ENCODE measurements at places on chromosomes 12 and 14.

DNA sequence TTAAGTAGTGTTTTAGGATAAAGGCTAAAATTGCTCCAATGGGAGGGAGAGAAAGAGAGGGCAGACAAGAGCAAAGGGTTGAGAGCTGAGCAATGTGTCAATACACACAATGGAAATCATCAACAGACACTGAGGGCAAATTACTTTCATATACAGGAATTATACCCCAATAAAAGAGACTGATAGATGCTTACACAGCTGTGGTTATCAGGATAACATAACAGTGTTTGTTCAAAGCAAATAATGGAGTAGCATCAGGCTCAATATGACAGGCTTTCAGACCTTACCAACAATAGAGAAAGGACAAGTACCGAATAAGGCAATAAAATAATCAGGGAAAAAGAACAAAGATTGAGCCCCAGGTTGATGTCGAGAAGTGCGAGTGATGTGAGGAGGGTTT lies 53.4 kb upstream of the DIO2 start:
- DNase-seq: no peak

- no peak for DNase-seq
Observed at GRCh38 chr14:59020382-59020781, 168.1 kb upstream of the DAAM1 start.

- no peak for DNase-seq
Observed at GRCh38 chr14:104870368-104871144, 5.5 kb downstream of the CEP170B start.

DNA sequence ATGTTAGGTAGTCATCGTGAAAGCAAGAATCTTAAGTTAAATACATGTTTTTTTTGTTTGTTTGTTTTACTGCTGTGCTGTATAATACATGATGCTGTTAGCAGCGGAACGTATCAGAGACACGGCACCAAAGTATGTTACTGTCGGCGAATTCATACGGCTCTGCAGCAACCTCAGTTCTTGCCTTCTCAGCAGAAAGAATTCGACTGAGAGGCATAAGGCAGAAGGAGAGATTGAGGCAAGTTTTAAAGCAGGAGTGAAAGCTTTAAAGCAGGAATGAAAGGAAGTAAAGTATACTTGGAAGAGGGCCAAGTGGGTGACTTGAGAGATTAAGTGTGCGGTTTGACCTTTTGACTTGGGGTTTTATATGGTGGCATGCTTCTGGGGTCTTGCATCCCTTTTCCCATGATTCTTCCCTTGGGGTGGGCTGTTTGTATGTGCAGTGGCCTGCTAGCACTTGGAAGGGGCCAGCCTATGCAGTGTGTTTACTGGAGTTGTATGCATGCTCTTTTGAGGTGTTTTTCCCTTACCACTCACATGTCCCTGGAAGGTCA lies 23.7 kb downstream of the LEMD3 start:
- DNase-seq: no peak

DNA sequence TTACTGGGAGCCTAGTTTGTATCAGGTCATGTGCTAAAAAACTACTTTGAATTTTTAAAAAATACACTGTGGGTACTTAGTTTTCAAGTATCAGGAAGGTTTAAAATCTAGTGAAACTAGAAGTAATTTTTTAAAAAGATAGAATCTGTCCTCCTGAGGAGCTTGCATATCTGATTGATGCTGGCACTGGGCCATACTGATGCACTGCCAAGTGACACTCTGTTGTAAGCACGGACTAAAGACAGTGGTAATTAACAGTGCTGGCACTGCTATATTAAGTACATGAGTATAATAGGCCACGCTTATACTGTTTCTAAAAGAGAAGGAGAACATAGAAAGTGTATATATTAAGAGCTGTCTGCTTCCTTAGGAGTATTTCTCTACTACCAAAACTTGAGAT lies 10.0 kb upstream of the TBC1D30 start:
- no peak for DNase-seq

DNA sequence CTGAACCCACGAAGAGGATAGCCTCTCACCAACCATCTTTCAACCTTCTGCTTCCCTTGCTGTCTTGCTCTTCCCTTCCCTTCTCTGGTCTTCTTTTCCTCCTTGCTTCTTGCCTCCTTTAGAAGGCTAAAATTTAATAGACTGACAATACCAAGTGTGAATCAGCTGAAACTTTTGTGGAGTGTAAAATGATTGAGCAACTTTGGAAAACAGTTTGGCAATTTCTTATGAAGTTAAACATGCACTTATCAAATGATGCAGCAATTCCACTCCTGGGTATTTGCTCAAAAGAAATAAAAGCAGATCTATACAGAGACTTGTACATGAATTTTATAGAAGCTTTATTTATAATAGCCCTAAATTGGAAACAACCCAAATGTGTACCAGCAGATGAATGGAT lies 3.3 kb upstream of the KRT86 start:
- no peak for DNase-seq

DNA sequence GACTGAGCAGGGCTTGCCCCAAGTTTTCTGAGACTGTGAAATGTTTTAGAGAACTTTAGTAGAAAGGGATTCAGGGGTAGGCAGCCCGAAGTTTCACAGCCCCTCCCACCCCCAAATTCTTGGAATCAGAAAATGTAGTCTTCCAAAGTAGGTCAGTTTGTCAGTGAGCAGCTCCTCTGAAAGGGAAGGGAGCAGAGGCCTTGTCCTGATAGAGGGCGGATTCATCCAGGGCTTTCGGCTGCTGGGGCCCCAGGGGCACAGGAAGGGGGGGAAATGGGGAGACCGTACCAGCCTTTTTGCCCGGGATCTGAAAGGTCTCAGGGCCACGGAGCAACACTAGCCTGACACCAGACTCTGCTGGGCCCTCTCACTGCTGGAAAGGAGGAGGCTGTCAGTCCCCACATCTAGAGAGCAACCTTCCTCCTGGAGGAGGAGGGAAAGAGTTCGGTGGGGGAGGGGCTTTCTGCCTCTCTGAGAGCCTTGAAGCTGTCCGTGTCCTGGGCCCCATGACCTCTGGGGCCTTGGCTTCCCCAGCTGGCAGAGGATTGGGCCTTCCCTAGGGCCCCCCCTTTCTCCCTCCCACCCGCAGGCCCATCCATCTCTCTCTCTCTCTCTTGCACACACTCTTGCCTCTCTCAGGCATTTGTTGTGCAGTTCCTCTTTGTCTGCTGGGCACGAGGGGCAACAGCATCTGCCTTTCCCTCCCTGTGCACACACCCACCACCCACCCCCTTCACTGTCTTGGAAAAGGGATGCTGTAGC lies at the start of gene IKZF4:
IKZF4 (plus strand) TSS at position 621 of the 762 bp plus-strand sequence. CDS start 451 bp downstream, outside the sequence.
- DNase-seq: no peak

DNA sequence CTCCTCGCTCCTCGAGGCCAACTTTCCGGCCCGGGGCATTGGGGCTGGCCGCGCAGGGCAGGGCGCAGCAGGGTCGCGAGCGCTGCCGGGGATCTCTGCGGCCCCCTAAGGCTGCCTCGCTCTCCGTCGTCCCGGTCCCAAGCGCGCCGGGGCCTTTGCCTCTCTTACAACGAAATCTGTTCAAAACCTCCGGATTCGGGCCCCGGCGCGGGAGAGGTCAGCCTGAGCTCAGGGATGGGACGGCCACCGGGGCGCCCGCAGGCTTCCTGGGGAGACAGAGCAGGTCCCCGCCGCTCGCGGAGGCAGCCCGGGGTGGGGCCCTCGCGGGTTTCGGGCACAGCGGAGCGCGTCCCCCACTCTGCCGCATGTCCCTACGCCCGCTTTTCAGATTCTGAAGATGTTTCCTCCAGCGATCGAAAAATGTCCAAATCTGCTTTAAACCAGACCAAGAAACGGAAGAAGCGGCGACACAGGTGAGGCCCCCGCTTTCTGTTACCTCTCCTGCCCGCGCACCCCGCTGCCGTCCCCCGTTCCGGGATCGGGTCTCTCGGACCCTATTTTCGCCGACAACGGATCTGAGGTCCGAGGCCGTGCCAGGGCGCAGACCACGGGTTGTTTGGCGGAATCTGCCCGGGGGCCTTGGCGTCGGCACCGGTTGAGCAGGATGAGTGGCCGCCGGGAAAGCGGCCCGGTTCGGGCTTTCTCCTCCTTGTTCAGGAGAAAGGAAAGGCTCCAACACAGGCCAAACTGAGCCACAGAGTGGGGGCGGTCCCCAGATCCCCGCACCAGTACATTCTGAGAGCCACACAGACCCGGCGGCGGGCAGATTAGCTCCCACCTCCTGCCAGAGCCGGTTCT lies 1.8 kb downstream of the VSX2 start:
- DNase-seq: no peak

- no peak for DNase-seq
Observed at GRCh38 chr12:27382171-27382795, 49.6 kb downstream of the BMAL2 start.

DNA sequence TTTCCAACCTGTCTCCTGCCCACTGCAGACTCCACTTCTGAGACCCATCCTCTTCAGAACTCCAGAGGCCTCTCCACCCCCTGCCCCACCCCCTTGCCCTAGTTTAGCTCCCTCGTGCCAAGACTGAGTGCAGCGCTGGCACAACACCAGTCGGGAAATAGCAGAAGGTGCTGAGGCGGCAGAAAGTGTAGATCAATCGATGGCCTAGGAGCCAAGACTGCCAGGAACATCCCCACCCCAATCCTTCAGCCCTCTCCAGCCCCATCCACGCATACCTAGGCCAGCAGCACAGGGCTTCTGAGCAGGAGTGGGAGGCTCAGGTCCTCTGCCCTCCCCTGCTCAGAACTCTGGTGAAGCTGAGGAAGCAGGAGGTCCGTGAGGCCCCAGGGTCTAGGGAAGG lies 1.1 kb downstream of the CPNE6 start:
- DNase-seq: no peak

DNA sequence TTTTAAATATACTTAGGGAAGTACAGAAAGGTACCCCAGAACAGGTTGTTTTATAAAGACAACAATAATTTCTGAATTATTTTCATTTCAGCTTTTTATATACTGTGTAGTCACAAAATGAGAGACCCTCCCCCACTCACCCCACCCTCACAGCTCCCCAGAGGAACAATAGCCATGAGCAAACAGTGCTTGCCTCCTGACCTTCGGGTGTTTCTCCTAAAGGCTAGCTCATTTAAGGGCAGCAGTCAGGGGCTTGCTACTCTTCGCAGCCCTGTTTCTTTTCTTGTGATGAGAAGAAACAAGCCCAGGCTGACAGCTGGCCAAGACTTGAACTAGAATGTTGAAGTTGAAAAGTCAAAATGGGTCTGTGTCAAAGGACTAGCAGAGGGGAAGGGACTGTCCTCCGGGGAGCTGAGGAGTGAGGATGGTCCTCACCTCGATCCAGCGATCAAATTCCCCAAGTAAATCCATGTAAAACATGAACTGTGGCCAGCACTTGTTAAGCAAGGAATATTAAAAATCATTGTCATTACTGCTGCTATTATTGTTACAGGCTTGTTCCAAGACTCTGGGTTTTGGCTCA lies 133.8 kb upstream of the ARHGAP5 start:
- no peak for DNase-seq

- no peak for DNase-seq
Observed at GRCh38 chr14:54312166-54312801, 84.5 kb upstream of the CDKN3 start.

GRCh38 chr12:8886502-8887284 lies 27.6 kb upstream of the PHC1 start:
- no peak for DNase-seq

DNA sequence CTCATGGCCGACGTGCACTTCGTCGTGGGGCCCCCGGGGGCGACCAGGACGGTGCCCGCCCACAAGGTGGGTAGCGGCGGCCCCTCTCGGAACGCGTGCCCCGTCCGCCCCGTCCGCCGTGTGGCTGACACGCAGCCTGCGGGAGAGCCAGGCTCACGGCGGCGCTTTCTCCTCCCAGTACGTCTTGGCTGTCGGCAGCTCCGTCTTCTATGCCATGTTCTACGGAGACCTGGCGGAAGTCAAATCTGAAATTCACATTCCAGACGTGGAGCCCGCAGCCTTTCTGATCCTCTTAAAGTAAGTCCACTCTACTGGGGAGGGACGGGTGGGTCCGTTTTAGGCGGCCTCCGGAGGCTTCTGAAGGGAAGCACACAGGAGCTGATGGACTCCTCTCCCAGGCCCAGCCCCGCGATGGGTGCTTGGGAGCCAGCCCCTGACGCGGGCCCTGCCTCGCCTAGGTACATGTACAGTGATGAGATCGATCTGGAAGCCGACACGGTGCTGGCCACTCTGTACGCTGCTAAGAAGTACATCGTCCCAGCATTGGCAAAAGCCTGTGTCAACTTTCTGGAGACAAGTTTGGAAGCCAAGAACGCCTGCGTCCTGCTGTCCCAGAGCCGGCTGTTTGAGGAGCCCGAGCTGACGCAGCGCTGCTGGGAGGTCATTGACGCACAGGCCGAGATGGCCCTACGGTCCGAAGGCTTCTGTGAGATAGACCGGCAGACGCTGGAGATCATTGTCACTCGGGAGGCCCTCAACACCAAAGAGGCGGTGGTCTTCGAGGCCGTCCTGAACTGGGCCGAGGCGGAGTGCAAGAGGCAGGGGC lies 1.1 kb downstream of the BTBD6 start:
- DNase-seq: no peak

- DNase-seq: no peak
Observed at GRCh38 chr12:58408516-58408915, 467.1 kb downstream of the ATP23 start.

GRCh38 chr12:41663598-41664265 lies 475.6 kb downstream of the PDZRN4 start:
- DNase-seq: no peak

- no peak for DNase-seq
Observed at GRCh38 chr14:74018174-74018585, 908 bp downstream of the ENTPD5 start.

DNA sequence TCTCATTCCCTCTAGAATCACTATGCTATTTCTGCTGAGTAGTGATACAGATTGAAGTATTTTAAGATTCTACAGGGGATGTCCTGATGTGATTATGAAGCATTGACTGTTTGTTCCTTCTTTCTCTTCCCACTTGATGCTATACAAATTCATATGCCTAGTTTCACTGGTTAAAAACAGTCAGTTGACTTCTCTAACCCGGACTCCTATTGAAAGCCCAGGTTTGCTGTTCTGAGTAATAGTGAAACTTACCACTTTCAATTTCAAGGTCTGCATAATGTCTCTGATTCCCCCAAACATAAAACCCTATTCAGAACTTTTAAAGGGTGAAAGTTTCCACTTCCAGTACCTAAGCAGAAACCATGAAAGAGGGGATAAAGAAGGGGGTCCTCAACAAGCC lies 117.7 kb upstream of the RPL10L start:
- DNase-seq: no peak

DNA sequence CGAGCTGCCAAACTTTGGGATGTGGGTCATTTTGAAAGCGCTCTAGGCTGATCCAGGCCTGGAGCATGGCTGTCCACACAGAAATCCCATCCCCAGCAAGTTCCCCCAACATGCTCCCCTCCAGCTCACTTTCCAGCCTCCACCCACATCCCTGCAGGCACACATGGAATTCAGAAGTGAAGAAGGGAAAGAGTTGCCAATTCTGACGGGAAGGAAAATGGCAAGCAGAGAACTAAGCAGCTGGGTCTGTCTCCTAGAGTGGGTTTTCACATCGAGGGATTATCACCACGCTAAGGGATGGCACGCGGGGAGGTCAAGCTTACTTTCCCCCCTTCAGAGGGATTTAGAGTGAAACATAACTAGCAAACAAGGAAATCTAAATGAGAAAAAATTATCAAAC lies 142.3 kb downstream of the RIMBP2 start:
- DNase-seq: no peak
